CD4-positive, alpha-beta T cell treated with Interleukin-21 for 1 hour (primary cell): ENCODE measurements at places on chromosomes 4 and X.

DNA sequence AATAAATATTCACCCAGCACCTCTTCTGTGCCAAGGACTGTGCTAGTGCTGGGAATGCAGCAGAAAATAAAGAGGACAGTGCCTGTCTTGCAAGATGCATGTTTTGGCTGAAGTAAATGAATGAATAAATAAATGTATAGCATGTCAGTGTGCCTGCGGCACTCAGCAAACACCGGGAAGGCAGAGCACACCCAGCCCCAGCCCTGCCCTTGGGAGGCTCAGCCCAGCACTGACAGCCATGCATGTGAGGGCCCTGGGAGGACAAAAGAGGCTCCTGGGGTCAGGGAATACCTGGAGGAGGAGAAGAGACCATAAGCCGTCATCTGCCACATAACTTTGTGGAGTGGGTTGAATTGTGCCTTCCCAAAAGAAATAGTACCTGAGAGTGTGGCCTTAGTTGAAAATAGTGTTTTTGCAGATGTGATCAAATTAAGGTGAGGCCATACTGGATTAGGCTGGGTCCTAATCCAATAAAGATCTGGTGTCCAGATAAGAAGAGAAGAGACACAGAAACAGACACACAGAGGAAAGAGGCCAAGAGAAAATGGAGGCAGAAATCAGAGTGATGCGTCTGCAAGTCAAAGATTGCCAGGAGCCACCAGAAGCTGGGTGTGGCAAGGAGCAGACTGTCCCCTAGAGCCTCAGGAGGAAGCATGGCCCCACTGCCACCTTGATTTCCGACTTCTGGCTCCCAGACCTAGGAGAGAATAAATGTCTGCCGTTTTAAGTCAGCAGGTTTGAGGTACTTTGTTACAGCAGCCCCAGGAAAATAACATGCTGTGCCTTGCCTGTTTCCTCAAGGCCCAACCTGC is 16.3 kb downstream of the C4orf50 start:
- no peak for DNase-seq

DNA sequence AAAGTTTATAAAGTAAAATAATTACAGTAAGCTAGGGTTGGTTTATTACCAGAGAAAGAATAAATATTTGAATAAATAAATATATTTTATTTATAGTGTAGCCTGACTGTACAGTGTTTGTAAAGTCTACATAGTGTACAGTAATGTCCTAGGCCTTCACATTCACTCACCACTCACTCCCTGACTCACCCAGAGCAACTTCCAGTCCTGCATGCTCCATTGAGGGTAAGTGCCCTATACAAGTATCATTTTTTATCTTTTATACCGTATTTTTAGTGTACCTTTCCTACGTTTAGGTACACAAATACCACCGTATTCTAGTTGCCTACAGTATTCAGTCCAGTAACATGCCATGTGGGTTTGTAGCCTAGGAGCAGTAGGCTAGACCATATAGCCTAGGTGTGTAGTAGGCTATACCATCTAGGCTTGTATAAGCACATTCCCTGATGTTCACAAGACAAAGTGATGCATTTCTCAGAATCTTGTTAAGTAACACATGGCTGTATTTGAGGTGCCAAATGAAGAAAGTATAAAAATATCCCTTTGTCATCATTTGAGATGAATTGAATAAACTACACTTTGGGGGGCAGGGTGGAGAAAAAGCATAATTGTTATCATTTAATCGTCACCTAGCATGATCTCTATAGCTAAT is 14.7 kb upstream of the KLHL8 start:
- no peak for DNase-seq

GRCh38 chr4:3037957-3038461 is 36.3 kb downstream of the HTT-AS start:
- peak; percentile 16 for DNase-seq

- DNase-seq: no peak
Observed at GRCh38 chrX:37763400-37763799, 16.5 kb upstream of the CYBB start.

GRCh38 chr4:60605646-60606354 is 594.3 kb upstream of the ADGRL3 start:
- DNase-seq: no peak

DNA sequence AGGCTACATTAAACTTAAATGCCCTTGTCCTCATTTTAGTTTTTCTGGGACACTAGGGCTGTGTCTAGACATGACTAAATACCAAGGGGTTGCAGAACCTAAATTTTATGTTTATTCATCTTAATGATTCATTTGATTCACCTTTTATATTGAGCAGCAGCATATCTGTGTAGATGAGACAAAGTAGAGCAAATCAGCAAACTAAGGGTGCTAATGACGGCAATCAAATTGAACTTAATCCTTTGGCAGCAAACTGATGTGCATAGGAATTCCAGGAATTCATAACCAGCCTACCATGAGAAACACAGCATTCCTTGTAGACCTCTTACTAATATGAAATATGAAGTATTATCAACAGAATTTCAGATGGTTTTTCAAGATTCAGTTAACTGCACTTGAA is 25.1 kb downstream of the EPHA5 start:
- DNase-seq: no peak

- DNase-seq: no peak
Observed at GRCh38 chr4:184510401-184510800, 36.1 kb upstream of the IRF2 start.

- no peak for DNase-seq
Observed at GRCh38 chr4:129358571-129358970, 262.6 kb downstream of the C4orf33 start.

DNA sequence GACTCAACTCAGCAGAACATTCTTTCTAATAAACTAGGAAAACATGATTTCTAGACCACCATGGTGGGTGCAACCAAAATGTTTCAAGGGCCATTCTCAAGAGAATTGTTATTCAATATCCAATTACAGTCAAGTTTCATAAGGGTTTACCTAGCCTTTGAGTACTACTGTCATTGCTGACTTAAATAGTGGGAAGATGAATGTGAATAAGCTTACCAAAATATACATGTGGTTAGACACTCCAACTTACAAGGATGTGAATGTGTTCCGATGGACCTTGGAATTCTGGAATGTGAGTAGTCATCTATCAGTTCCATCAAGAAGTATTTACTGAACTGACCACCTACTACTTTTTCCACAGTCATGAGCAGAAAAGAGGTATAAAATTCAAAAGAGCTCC is 16.9 kb downstream of the SH3RF1 start:
- DNase-seq: no peak

DNA sequence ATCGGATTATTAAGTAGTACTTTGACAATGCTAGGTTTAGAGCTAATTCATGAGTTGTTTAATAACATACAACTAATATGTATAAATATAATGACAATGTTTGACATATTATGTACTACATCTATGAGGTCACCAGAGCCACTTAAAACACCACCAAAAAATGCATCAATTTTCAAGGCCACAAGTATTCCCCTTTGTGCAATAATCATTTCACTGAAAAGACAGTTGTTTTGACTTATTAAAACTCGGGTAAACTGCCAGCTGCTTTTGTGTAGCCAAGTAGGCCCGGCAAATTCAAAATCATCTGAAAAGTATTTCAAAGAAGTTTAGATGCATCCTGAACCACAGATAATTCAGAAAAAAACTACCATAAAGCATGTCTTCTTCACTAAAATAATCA is 48.7 kb downstream of the CLOCK start:
- DNase-seq: no peak

DNA sequence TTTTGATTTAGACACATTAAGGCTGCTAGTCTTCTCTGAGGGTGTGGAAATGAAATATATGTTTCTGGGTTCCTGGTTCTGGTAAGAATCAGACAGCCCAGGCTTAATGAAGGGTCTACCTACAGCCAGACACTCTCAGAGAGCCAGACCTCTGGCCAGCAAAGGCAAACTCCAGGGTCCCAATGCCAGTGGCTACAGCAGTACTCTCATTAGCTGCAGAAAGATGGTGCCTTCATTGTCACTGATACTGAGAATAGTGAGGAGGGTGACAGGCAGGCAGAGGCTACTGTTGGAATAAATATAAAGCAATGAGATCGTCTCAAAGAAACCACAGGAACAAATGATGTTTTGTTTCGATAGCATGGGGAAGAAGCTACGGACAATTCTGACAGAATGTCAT is 437.6 kb downstream of the GPM6A start:
- no peak for DNase-seq

GRCh38 chr4:186264660-186265059 is 1.3 kb upstream of the F11 start:
- no peak for DNase-seq

DNA sequence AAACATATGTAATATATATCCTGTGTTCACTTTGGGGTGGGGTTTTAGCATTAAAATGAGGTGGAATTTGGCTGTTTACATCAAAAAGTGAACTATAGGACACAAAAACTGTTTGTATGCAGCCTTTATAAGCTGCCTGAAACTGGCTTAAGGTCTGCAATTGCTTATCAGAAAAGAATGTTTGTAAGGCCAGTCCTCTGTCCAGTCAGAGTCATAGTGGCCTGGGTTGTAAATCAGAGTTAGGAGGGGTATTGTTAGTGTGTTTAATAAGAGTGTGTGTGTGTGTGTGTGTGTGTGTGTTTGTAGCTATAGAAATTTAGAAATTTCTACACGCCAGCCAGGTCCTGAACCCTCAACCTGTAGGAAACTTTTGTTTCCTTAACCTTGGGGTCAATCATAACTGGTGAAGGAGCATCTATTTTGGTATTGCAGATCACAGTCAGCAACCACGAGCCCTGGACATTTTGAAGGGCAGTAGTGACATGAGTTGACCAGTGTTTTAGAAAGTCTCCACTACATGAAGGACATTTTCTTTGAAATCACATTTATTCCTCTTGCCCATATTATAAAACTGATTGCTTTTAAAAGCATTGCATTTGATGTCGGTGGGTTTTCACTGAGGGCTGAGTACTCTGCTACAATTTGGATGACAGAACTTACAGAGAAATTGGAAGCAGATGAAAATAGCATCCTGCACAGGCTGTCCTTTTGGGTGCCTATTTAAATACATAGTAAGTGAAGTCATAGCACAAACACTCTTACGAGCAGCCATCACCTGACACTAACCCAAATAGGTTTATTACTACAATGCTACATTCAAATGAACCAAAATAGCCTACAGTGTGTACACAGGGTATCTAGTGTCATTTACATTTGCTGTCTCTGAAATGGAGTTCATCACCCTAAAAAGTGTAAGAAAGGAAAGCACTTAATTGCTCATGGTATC is 11.2 kb upstream of the TMEM154 start:
- no peak for DNase-seq

GRCh38 chrX:33190016-33190415 is 21.3 kb downstream of the DMD start:
- no peak for DNase-seq

DNA sequence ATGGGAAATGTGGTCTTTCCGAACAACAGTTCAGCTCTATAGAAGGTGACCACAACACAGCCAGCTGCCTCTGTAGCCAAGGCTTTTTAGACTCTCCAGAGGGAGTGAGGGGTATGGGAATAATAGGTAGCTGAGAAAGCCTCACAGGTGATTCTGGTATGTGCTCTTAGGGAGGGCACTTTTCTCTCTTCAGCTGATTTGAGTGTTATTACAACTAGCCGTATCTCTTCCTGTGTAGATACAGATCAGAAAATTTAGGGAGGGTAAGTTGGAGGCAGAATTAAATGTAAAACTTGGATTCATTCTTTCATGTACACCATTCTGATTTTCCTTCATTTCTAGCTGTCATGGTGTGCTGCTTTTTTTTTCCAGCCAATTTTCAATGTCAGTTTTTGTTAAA is 154.9 kb downstream of the BMPR1B start:
- DNase-seq: no peak

- DNase-seq: no peak
Observed at GRCh38 chr4:132540797-132541196, 608.3 kb upstream of the PCDH10 start.

- DNase-seq: peak; percentile 65
Observed at GRCh38 chrX:56978172-56978571, 17.2 kb downstream of the SPIN3 start.

DNA sequence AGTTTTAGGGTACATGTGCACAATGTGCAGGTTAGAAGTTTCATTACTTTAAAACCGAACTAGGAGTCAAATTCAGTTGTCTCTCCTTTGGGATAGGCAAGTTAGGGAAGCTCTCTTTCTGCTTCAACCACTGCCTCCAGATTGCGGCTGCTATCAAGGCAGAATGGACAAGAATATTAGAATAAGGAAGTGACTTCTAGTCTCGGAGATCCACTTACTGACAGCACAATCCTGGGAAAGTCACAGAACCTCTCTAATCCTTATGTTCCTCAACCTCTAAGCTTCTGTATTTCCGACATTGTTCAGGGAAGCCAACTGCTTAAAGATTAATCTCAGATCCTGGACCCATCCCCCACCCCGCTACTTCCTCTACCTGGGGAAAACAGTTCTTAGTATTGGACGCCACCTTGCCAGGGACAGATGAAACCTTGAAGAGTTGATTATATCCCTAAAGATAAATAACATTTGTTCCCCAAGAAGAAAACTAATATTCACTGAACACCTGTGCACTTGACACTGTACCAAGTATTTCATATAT is 2.1 kb downstream of the NUP62CL start:
- no peak for DNase-seq

DNA sequence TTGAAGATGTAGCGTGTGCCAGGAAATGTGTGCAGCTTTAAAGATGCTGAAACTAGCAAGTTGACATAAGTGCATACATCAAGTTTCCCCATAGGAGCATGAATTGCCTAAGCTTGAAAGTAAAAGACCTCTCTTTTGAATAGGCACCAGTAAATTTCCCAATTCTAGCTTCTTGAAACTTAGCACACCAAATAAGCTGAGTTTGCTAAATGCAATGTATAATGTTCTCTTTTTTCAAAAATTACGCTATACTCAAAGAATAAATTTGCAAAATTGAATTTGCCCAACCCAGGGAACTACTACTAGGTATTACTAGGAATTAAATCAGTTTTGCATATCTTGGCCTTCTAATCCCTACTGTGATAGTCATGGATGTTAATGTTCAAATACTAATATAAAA is 923.9 kb upstream of the LCORL start:
- DNase-seq: no peak

GRCh38 chr4:13201241-13201640 is 282.9 kb downstream of the RAB28 start:
- DNase-seq: no peak
